ENCODE measurements at places on chromosomes 6 and 20.

DNA sequence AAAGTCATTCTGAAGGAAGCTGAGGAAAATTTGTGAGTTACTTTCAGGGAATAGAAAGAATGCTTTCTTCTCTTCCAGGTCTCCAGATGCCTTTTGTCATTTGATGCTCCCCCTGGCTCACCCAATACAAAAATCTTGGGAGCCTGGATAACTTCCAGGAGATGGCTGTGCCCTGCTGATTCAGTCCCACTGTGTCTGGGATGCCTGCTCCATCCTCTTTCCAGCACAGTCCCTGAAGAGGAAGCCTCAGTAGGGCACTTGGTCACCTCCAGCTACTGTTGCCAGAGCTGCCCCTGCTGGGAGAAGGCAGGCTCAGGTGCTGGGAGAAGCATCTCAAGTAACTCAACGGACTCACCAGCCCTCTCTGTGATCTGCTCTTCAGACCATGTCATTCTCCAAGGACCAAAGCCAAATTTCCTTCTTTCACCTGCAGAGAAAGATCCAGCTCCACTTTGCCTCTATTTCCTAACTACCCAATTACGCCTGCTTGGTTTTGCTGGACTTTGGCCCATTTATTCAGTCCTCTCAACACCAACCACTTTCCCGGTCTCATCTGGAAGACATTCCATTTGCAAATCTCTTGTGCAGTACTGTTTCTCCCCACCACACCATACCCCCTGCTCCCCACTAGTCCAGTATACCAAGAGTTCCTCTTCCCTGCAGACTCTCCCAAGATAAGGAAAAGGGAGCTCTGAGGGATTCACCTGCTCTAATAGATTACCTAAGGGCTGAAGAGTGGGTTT is 53.3 kb downstream of the SLC23A2 start:
- DNase-seq: no peak

DNA sequence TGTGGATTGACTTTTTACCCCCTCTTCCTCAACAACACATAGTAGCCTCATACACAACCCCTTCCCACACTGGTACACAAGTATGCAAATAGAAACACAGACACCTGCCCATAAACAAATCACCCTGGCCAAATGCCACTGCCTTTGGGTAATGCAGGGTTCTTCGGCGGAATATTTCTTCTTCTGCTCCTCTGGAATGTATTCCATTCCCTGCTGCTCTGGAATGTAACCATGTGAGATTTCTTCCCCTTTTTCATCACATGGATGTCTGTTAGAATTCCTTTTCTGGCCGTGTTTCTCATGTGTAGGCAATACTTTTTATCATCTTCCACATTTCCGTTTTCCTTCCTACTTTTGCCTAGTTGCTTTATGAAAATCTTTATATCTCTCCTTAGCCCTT is 76.1 kb upstream of the TPD52L1 start:
- no peak for DNase-seq

DNA sequence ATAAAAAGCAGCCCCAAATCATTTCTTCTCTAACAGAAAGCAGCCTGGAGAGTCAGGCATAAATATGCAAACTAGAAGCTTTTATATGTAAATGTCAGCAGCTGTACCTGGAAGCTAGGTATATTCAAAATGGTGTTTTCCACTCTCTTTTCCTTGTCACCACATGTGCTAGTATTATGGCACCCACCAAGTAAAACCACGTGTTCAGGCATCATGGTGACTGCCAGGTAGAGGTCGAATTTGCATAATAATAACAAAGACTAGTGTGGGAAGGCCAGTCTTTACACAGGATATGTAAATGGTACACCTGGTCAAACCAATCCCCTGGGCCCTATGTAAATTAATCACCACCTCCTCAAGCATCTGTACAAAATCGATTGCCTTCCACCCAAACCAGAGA is 124.0 kb downstream of the MMUT start:
- DNase-seq: no peak

DNA sequence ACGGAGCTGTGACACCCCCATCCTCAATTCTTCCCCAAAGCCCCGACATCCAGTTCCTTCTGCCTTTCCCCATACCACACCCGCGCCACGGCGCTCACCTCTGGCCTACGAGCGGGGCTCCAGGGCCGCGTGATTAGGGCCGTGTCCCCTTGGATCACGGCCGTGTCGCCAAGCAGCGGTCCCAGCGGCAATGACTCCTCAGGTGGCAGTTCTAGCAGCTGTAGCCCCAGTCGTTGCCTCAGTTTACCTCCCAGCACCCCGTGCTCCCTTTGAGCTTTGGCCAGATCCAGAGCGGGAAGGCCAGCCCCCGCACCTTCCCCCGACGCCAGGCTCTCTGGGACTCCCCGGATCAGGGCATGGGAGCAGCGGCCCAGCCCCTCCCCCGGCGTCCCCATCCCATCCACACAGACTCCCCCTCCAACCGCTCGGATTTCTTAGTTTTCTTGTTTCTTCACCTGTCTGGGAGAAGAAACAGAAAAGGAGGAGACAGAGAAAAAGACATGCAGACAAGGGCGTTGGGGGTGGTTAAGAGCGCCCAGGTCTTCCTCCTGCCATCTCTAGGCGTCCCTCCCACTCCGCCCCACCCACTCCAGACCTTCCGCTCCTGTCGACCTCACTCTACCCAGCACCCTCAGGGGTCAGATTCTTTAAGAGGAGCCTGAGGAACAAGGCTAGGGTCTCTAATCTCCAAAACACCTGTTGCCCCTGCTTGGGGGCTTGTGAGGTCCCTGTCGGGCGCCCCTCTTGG is at the start of gene DDAH2:
Gene DDAH2, minus strand, starts transcription at position 533 of the 748 bp plus-strand sequence. Its CDS starts 138 bp downstream, at position 395.
- DNase-seq: no peak

DNA sequence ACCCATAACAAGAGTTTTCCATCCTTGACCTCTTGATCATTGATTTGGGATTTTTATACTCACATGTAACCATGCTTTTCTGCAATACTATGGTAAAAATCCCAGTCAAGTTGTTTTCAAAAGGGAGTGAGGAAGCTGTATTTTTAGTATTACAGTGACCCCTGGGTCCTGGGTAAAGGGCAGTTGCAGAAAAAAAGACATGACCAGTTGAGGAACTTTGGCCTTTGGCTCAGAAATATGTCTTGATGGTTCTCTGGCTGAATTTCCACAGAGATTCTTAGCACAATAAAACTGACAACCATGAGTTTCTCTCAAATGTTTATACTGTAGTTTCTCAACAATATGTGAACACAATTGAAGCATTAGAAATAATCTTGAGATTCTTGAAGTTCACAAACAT is 28.6 kb upstream of the PRL start:
- no peak for DNase-seq

- DNase-seq: no peak
Measured at GRCh38 chr6:95819939-95820338, 195.8 kb upstream of the FUT9 start.

- DNase-seq: no peak
Measured at GRCh38 chr6:33843131-33844121, 39.6 kb upstream of the MLN start.

DNA sequence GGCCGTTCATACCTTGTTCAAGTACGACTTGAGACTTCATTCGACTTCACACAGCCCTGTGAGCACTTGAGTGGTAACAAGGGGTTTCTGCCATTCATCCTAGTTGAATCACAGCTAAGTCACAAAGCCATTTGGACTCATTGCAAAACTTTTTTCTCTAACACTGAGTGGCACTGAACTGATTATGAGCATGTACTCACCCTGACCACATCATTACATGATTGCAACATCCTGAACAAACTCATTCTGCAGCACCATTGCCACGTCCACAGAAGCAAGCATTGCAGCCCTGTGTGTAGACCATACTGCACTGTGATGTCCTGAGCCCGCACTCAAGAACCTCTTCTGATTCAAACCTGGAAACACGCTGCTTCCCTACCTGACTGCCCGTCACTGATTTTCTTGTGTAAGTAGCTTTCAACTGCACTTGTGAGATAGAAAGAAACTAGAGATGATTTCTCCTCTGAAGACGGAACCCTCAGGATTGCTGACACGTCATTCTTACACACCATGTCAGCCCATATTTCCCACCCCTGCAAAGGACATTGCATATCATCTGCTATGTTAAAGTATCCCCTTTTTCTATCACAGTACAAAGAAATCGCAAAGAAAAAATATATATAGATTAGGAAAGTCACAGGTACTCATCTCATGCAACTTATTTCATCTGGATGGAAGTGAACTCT is 81.6 kb downstream of the C6orf118 start:
- DNase-seq: no peak

- no peak for DNase-seq
Measured at GRCh38 chr6:42704937-42705374, 17.4 kb downstream of the PRPH2 start.

GRCh38 chr20:17856837-17857605 is 111.6 kb downstream of the SNX5 start:
- DNase-seq: no peak

GRCh38 chr6:53734473-53735299 is 60.1 kb upstream of the LRRC1 start:
- DNase-seq: no peak

DNA sequence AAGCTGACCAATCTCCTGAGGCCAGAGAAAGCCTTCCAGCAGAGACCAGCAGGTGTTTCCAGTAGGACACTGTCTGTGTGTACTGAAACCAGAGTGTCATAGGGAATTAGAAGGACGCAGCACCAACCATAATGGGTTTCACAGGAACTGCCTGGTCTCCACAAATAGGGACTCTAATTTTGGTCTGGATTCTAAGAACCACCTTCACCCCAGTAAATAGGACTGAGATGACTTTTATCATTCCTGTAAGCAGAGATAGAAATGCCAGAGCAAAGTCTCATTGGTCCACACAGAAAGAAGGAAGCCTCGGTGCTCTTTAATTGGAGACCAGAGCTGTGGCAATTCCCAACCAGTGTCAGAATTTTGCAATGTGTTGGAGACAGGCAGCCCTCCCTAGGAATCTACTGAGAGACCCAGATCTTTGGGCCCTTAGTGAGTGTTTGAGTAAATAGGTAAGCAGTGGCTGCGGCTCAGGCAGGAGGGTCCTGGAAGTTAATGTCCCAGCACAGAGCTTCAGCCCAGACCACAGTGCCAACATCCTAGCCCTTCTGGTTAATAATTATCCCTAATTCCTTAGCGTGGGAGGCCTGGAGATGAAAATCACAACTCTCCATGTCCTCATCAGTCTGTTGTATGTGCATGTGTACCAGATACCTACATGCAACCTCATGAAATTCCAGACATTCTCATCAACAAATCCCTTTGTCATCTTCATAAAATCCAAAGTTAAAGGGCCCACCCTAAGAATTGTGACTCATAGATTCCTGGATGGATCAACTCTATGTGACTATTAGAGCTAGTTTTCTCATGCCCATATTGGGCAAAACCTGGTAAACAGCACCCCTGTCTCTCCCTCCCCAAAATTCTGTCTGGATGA is 81.2 kb downstream of the UNC5CL start:
- no peak for DNase-seq

DNA sequence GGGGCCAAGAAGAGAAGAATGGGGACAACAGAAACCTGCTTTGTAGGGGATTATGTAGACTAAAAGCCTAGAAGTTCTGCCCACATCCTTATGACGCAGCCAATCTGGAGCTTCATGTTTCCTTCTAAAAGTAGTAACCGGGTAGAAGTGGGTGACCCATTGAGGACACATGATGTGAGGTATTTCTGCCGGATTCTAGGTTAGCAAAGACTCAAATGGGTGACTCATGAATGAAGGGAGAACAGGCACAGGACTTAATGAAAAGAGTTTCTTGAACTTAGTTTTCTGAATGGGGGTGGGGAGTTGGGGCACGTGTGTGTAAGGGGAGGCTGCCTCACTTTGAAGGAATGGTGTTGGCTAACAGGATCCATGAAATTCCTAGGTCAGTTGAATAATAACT is 68.8 kb downstream of the CDS2 start:
- DNase-seq: no peak

- DNase-seq: no peak
Measured at GRCh38 chr20:9635750-9636149, 121.4 kb downstream of the LAMP5 start.

DNA sequence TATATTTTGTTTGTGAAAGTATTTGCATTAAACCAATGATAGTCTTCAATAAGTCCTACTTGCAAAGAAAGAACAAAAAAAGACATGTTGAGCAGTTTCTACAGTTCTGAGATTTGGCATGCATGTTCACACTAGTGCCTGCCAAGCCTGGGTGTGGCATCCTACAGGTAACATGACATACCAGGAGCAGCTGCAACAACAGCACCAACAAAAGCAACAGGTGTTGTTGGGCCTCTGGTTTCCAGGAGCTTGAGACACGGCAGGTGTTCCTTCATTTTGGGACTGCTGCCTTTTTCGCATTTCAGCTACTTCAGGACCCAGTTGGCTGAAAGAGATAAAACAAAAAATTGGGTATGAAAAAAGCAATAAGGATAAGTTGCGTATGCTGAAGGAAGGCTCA is 41.2 kb upstream of the MTRF1L start:
- DNase-seq: no peak

- no peak for DNase-seq
Measured at GRCh38 chr6:87498048-87498447, 25.3 kb downstream of the SLC35A1 start.

DNA sequence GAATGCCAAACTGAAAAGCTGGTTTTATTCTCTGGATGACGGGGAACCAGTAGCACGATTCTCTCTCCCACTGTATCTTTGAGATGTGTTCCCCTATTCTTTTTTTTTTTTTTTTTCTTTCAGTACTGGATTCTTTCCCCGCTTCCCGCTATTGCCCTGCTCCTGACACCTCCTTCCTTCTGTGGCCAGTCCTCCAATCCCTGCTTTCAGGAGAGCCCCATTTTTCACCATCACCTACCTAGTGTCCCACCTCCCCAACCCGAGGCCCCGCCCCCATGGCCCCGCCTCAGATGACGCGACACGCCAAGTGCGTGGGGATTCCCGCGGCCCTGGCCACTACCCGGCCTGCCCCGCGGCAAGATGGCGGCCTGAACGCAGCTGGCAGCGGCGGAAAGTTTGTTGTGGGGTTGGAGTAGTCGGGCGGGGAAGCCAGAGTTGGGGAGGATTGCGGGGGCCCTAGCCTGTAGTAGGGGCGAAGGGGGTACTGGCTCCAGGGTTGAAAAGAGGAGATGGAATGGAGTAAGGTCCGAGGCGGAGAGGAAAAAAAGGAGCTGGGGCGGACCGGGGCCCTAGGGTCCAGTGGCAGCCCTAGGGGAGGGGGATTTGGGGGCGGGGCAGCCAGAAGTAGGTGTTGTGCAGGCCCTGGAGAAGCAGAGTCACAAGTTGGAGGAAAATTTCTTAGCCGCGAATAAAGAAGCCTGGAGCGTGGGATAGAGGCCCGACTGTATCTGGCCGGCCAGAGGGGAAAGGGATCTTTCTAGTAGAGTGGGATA is at the start of gene TJAP1:
Gene TJAP1, plus strand, starts transcription at position 336 of the 773 bp plus-strand sequence. CDS start 21,432 bp downstream, outside the sequence.
- DNase-seq: peak; percentile 96

DNA sequence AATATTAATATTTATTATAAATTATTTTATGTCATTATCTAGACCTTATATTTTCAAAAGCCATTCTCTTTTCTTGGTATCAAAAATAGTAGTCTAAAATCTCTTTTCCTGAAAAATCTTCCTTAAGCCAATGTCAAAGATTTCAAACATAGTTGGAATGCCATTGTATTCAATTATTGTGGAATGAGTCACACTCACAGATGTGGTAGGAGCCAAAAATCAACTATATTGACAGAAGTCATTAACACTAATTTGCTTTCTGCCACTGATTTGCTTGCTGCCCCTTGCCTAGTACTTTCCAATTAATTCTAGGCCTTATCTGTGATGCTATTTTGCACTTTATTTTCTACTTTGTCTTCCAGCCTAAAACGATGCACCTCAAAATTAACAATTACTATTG is 1326.3 kb upstream of the GJE1 start:
- DNase-seq: no peak

Data from ureter (tissue), 1 donor.